ENCODE measurements at places on chromosomes 16 and 17.

- DNase-seq, result no peak
Observed at GRCh38 chr17:4519361-4519788, 20.7 kb downstream of the SPNS2 start.

- DNase-seq, result no peak
Observed at GRCh38 chr16:52643006-52643405, 96.1 kb upstream of the TOX3 start.

DNA sequence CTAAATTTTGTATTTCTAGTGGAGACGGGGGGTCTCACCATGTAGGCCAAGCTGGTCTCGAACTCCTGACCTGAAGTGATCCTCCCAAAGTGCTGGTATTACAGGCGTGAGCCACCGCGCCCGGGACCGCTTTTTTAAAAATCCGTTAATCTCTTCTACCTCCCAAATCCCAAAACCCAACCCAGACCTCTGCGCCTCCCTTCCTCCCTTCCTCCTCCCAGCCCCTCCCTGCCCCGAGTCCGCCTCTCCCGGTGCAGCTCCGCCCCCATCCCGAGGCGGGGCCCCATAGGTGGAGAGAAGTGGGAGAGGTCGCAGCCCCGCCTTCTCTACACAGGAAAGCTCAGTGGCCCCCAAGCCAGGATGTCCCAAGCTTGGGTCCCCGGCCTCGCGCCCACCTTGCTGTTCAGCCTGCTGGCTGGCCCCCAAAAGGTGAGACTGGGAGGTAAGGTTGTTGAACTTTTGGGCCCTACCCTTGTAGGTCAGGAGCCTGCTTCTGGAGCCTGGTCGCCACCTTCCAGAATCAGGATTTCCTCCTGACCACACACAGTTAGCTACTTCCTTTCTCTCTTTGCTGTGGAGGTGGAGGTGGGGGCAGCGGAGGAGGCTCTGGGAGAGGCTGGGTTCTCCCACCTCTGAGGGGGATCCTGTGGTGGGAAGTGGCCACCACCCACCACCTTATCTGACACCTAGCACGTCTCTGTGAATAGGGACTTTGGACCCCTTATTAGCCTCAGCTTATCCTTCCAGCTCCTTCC lies at the start of gene TMEM92:
Gene TMEM92 (plus strand): TSS at position 325 of the 755 bp plus-strand sequence. CDS start 36 bp downstream, at position 361.
- peak; percentile 17 for DNase-seq

- no peak for DNase-seq
Observed at GRCh38 chr17:46809110-46809571, 9.4 kb downstream of the WNT3 start.

GRCh38 chr16:8639694-8640093 lies 18.2 kb downstream of the METTL22 start:
- DNase-seq, result no peak

GRCh38 chr16:2328428-2328827 lies 12.1 kb downstream of the ABCA3 start:
- no peak for DNase-seq

GRCh38 chr17:65679165-65679845 lies 117.9 kb upstream of the AXIN2 start:
- DNase-seq, result peak; percentile 46

- DNase-seq, result no peak
Observed at GRCh38 chr17:51165680-51166197, 472 bp upstream of the NME2 start.

DNA sequence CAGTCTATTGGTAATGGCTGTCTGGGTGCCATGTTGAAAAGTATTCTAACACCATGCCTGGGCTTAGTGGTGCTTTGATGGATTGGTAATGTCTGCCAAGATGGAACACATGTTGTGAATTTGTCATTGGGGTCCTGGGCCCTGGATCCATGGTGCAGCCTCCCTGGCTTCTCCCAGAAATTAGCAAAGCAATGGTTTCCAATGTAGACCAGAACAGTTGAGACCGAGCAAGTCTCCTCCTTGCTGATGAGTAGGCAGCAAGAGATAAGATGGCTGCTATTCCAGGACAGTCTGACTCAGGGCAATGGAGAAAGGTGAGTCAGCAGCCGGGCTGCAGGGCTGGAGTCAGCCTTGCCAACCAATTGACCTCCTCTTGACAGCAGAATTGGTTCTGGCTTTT lies 30.8 kb downstream of the GPR139 start:
- no peak for DNase-seq

- DNase-seq, result no peak
Observed at GRCh38 chr17:40607641-40608040, 40.0 kb downstream of the SMARCE1 start.

DNA sequence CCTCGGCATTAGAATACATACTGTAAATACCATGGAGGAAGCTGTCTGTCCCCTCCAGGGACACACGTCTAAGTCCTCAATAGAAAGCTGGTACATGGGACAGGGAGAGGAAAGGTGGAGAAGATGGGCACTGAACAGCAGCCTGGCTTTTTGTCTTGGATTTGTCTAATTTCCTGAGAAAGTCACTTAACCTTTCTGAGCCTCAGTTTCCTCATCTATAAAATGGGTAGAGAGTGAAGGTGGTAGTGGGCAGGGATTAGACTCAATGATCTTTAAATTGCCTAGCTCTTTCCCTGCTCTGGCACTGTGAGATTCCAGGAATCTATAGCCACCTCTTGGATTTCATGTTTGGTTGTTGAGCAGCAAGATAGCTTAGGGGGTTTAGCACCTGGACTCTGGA lies 96.2 kb downstream of the ASIC2 start:
- no peak for DNase-seq

GRCh38 chr17:7745748-7746470 lies 28.4 kb downstream of the DNAH2 start:
- DNase-seq, result peak; percentile 81

GRCh38 chr16:1199347-1200013 lies 25.6 kb downstream of the TPSG1 start:
- DNase-seq, result no peak

GRCh38 chr16:84449156-84450140 lies 55.0 kb downstream of the MEAK7 start:
- DNase-seq, result no peak

DNA sequence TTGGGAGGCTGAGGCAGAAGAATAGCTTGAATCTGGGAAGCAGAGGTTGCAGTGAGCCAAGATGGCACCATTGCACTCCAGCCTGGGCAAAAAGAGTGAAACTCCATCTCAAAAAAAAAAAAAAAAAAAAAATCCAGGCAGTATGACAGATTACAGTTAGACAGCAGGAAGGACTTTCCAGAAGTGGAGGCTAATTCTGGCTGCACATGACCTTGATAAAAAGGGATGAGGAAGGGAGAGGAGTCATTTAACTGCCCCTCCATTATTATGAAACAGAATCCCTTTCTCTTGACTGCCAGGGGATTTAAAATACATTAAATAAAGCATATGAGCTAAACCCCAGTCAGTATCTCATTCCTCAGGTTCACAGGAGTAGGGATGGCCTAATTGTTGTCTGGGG lies 1.8 kb upstream of the ARHGAP23 start:
- no peak for DNase-seq

- no peak for DNase-seq
Observed at GRCh38 chr17:63139356-63139755, 173.3 kb downstream of the TANC2 start.

- DNase-seq, result no peak
Observed at GRCh38 chr16:30521873-30522641, 4.3 kb downstream of the ZNF768 start.

DNA sequence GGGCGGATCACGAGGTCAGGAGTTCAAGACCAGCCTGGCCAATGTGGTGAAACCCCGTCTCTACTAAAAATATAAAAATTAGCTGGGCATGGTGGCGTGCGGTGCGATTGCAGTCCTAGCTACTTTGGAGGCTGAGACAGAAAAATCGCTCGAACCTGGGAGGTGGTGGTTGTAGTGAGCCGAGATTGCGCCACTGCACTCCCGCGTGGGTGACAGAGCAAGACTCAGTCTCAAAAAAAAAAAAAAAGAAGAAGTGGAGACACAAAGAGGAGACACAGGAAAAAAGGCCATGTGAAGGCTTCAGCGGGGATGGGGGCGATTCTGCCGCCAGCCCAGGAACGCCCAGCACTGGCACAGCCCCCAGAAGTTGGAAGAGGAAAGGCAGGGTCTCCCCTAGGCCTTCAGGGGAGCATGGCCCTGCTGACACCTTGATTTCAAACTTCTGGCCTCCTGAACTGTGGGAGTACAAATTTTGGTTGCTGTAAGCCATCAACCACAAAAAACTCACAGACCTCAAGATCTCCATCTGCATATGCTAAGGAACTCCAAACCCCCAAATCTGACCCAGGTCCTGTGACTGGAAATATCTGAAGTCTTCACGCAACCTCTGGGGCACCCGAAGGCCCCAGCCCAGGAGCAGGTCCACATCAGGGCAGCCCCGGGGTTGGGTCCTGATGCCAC lies 7.0 kb downstream of the SGSH start:
- DNase-seq, result no peak

DNA sequence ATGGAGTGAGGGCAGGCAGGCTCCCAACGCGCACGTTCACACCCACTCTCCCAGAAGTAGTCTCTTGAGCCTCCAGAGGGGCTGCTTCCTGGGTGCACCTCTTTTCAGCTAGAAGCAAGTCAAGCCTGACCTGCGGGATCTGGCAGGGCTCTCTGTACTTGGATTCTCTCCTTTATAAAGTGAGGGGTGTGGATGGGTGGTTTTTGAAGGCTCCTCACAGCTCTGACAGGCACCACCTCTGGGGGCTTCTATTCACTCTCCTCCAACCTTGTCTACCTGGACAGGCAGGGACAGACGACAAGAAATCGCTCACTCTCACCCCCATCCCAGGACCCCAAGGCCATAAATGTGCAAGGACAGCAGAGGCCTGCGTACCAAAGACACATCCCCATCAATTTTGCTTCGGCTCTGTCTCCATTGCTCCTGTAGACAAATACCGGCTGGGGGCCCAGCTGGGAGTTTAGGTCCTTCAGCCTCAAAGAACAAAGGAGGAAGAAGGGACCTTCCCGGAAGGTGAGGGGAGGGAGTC lies 814 bp upstream of the DYNLL2 start:
- no peak for DNase-seq

- DNase-seq, result peak; percentile 81
Observed at GRCh38 chr17:76384222-76384986, at the start of gene SPHK1. Gene SPHK1 (plus strand): TSS chr17:76384609. CDS start chr17:76385645, 1,036 bp downstream.

DNA sequence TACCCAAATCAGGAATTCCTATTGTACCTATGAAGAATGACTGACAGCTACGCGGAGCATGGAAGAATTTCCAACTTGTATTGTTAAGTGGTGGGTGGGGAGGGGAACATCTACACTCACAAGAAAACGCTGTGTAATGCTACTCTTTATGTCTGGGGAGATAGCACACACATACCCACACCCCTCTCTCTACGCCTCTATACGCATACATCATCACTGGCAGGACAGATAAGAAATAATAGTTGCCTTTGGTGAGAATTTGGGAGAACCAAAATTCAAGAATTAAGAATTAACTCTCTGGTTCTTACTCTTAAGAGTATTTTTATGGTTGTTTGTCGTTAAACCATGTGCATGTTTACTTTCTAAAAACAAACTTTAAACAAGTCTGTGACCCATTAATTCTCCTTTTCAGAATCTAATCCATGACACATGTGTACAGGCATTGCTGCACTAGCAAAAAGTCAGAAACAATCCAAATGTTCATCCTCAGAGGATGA lies 33.9 kb downstream of the CREBBP start:
- DNase-seq, result no peak

DNA sequence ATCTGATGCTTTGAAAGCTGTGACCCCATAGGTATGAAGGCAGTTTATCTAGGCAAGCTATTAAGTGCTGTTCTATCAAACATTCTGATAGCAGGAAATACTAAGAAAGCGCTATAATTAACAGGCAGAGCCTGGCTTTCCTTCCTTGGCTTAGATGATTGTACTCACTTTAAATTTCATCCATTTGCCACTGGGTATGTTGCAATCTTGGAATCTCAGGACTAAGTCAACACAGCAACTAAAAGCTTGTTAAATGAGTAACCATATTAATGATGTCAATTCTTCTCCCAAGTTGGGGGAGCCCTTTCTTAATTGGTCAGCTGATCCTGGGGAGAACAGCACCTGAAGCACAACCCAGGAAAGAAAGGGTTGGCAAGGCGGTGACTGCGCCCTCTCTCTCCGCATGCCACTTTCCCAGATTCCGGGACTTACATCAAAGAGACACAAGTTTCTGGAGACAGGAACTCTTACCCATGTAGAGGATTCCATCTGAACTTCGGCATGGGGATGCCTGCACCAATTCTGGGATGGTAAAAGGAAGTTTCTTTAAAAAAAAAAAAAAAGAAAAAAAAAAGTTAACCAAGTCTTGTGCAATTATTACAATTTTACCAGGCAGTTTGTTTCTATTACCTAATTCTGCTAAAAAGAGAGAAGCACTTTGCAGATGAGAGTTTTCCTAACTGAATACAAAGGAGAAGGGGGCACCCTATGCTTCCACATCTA lies 54.4 kb upstream of the ICAM2 start:
- peak; percentile 75 for DNase-seq

DNA sequence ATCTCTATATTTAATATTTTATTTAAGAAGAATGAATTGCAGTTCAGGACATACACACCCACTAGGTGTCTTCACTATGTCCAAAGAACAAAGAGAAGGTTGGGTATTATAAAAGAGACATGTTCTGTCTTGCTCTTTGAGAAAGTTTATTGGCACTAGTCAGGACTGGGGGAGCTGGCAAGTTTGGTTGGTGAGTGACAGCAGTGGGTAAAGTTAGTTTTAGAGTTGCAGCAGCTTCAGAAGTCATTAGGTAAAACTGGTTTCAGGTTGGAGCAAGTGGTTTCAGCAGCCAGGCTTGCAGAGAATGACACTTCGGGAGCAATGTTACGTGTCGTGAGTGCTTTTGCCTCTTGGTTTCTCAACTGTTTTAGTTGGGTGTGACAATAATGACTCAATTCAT lies 142.2 kb upstream of the HS3ST3A1 start:
- DNase-seq, result no peak

GRCh38 chr17:67218385-67218950 lies 26.5 kb downstream of the HELZ start:
- peak; percentile 62 for DNase-seq

DNA sequence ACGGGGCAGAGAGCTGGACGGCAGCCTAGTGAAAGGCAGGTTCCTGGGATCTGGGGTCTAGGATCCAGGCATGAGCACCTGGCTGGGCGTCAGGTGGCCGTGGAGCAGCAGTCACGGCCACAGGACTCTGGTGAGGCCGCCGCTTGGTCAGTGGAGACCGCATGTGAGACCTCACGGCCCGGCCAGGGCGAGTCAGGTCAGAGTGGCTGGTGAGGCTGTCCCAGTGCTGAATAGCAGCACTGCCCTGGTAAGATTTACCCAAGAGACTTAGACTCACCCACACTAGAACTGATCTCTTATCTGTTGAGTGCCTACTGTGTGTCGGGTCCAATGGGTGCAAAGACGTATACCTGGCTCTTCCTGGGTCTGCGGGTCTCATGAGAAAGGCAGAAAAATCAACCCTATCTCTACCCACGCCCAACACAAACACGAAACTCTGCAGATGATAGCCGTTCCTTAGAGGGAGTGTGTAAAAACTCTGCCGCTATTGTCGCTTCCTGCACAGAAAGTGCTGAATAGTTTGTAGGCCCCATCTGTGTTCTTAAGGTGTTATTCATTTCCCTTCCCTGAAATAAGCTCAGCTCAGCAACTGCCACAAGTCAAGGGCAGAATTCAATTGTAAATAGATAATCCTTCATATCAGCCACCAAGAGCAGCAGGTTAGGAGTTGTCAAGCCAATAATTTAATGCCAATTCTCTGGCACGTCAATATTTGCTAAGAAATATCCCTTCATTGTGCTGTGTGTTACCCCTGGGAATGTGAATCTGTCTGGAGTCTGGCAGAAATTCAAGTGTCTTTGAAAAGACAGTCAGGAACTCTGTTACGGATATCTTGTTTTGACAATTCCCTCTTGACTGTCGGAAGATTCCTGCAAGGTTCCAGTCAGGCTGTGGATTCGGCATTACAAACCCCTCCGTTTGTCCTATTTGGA lies 240.0 kb downstream of the NTN1 start:
- no peak for DNase-seq

- DNase-seq, result no peak
Observed at GRCh38 chr16:57469046-57469445, 6.6 kb downstream of the POLR2C start.

All from fibroblast of mammary gland (primary cell).